ENCODE measurements at places on chromosomes 2 and 18.

GRCh38 chr18:24656551-24657443 is 196.4 kb downstream of the HRH4 start:
- DNase-seq = no peak

- DNase-seq = no peak
Observed at GRCh38 chr2:239189711-239190131, 211.1 kb downstream of the HDAC4 start.

- DNase-seq = peak; percentile 45
Observed at GRCh38 chr2:7672027-7672684, 754.9 kb downstream of the RNF144A start.

- no peak for DNase-seq
Observed at GRCh38 chr2:222039821-222040220, 259.0 kb downstream of the PAX3 start.

DNA sequence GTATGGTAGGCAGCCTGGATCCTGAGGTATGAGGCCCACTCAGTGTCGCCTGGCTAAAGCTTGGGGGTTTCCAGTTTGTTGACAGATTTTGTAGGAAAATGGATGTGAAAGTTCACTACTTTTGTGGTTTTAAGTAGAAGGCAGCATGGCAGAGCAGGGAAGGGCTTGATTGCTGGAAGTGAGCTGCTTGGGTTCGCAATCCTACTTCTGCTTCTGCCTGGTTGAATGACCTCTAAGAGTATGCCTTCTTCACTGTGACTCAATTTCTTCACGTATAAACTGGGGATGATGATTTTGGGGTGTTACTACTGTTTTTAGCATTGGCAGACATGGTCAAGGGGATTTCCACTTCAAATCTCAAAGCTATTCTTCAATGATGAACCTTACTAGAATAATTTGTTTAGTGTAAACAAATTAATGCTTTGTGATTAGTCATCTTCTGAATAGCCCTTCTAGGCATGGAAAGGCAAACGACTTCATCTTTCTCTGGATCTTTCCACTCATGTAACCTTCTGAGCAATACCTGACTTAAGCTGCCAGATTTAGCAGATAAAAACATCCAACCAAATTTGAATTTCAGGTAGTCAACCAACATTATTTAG is 13.2 kb downstream of the BMP10 start:
- DNase-seq = no peak

DNA sequence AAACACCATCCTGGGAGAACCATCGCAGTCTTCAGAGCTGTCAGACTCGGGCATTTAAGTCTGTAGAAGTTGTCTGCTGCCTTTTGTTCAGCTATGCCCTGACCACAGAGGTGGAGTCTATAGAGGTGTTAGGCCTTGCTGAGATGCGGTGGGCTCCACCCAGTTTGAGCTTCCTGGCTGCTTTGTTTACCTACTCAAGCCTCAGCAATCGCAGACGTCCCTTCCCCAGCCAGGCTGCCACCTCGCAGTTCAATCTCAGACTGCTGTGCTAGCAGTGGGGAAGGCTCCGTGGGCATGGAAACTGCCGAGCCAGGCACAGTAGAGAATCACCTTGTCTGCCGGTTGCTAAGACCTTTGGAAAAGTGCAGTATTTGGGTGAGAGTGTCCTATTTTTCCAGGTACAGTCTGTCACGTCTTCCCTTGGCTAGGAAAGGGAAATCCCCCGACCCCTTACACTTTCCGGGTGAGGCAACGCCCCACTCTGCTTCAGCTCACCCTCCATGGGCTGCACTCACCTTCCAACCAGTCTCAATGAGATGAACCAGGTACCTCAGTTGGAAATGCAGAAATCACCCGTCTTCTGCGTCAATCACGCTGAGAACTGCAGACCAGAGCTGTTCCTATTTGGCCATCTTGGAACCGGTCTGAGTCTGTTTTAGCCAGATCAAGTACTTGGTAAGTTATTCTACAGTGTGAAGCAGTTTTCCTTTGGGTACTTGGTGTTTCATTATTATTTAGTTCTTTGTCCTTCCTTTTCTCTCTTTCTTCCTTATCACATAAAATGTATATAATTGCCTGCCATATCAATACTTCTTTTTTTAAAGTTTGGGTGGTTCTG is 71.5 kb downstream of the CDC42EP3 start:
- DNase-seq = peak; percentile 39

DNA sequence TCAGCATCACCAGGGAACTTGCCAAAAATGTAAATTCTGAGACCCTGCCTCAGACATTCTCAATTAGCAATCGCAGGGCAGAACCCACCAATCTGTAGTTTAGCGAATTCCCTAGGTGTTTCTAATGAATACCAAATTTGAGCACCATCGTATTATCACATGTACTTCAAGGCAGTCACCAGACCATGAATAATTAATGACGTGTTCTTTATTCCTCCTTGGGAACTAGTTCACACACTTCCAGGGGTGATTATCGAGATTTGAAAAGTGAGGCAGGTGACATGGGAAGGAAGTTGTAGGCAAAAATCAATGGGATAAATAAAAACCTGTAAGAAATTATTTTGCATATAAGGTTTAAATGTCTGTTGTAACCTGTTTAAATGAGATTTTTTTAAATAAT is 102.5 kb upstream of the CRIM1 start:
- no peak for DNase-seq

GRCh38 chr2:182887093-182887492 is 20.7 kb upstream of the FRZB start:
- DNase-seq = no peak

DNA sequence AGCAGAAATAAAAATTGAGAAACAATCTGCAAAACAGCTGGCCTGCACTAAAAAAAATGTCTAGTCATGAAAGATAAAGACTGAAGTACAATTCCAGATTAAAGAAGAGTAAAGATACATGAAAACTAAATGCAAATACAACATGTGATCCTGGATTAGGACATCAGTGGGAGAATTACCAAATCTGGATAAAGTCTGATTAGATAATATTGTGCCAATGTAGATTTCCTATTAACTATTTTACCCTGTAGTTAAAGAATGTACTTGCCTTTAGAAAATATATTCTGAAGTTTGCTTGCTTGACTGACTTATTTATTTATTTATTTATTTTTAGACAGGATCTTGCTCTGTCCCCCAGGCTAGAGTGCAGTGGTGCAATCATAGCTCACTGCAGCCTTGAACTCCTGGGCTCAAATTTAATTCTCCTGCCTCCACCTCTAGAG is 58.7 kb downstream of the ASXL2 start:
- DNase-seq = no peak

DNA sequence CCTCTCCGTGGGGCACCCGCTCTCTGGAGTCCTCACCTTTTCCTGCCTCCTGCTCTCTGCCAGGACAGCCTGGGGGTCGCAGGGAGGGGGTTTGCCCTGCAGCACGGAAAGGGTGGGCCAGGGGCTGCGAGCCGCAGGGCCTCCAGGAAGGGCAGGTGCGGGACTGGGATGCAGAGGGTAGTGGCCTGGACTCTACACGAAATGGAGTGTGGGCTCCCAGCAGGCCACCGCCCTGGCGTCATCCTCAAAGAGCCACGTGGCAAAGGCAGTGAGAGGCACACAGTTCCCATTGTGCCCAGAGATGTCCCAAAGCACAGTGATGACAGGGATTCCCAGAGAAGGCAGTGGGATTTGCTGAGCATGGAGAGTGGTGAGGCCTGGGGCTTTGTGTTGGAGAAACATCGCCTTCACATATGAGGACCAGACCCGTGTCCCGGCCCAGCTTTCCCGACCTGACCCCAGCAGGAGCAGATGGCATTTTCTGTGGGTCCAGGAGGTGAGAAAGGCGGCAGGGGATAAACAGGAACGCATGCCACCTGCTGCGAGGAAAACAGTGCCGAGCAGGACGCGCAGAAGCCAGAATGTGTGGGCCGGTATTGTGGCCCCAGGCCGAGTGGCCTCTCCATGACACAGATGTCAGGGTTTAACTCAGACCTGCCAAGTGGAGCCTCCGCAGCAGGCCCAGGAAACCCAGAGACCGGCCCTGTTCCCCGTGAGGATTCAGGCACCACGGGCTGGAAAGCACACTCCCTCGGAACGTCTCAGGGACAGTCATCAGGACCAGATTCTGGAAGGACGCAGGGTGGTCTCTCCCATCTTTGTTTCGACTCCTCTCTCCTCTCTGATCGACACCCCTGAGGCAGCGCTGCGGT is 855.5 kb upstream of the SALL3 start:
- DNase-seq = no peak

DNA sequence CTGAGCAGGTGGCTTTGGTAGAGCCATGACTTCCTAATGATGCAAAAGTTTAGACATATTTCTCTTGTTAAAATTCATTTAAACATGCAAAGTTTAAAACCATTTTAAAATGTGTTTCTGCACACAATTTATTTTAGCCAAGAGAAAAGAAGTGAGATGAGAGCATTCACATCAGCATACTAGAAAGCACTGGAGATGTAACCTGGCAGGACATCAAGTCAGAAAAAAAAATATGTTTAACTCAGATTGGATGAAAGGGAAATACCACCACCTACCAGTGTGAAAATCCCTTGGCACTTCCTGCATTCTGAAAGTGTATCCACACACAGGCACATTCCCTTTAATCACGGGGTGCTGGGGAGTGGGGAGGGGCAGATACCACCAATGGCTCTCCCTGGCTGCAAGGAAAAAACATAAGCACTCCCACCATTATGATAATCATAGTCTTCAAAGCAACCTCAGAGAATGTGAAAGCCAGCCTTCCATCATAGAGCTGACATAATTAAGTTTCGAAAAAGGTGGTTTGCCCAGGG is 25.0 kb downstream of the DNER start:
- no peak for DNase-seq

DNA sequence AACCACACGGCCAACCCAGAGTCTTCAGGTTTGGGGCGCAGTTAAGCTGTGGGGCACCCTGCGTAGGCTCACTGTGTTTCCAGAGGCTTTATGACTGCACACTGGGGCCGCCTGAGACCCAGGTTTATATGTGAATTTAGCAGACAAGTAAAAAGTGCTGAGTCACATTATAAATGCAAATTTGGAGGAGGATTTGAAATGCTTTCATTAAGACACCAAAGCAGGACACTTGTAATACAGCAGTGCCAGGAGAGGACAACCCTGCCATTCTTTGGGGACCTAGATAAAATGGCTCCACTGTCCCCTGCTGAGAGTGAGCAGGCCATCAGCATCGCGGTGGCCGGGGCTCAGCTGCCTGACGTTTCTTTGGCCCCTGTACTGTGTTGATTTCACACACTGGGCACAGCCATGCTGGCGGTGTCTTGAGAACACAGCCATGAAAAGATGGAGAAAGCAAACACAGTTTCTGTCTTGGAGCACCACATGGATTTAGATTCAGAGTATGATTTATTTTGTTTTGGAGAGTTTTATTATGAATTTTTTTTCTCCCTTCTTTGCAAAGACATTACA is 10.2 kb downstream of the ACKR3 start:
- no peak for DNase-seq

GRCh38 chr18:59301929-59302328 is 16.5 kb downstream of the CPLX4 start:
- DNase-seq = no peak

GRCh38 chr18:69383186-69383585 is 17.5 kb upstream of the DOK6 start:
- no peak for DNase-seq

DNA sequence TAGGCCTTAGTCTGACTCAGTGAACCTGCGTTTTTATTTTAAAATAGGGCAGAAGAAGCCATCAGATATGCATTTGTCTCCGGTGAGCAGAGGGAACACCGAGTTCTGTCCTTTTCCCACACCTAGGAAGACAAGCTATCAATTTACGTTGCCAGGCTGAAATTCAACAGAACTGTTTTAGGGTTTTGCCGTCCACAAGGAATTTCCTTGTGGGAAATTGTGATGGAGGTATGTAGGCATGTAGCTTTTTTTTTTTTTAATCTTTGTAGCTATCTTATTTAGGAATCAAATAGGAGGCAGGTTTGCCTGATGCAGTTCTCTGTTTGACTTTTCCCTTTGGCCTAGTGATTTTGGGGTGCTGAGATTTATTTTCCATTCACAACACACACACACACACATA is 62.0 kb upstream of the ASAP2 start:
- no peak for DNase-seq

DNA sequence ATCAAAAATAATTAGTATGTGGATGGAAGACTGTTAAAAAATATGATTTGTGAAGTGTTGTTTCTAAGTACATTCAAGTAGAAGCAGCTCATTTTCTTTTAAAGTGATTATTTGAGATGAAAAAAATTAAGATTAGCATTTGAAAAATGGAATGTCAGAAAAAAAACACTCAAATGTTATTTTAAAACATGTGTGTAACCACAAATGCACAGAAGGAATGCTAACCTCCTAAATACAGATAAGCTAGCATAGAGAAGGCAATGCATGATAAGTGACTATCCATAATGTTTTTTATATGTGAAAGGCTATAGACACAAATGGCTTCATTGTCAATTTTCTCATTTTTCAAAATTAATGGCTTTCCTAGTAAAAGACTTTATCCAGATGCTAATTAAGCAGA is 198.9 kb downstream of the NYAP2 start:
- no peak for DNase-seq

GRCh38 chr2:170310876-170311502 is 133.0 kb downstream of the MYO3B start:
- DNase-seq = no peak

DNA sequence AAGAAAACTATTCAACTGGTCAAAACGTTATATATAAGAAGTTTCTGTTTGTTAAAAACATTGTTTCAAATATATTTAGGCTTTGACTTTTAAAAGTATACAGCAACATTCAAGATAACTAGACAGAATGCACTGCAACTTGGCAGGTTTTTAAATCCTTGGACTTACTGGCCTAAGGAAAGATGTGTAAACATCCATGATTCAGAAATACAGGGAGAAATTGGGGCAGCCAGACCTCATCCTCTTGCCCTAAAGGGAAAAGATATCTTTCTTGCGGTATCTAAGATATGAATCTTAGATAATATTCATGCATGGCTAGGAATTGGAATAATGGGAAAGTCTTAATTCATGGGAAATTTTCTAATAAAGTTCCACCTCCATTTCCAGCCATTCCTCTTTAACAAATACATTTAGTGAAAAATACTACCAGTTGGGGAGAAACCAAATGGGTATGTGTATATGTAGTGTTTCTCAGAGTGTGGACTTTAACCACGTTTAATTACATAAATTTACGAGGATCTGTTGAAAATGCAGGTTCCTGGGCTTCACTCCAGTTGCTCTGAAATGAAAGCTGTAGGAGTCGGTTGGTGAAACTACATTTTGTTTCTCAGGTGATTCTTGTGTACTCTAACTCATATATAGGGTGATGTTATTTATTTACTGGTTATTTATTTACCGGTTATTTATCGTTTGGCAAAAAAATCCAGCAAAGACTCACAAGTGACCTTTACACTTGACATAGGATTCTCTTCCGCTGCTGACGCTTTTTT is 587 bp upstream of the TANK start:
- DNase-seq = no peak

DNA sequence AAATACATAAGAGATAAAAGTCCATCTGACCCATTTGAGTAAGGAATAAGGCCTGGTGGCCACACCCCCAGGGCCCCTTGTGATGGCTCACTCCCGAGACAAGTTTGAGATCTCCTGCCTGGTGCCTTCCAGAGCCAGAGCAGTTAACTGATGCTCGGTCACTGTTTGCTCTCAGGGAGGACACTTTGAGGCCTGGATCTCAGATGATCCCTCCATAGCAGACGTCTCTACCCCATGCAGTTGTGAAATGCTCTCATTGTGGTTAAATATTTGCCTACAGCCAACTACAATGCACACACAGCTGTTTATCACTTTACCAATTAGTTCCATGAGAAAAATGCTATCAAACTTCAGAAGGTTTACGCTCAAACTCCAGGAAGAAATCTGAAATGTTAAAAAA is 12.3 kb downstream of the GYPC start:
- no peak for DNase-seq

- no peak for DNase-seq
Observed at GRCh38 chr18:76766429-76766828, 55.9 kb upstream of the ZNF236 start.

Measured in activated T-helper 9 cell treated with anti-CD3 and anti-CD28 coated beads, Interleukin-2, amount 50 U/mL, for 16 hours (primary cell).